Smooth muscle cell of the brain vasculature (primary cell): ENCODE measurements at places on chromosomes 2 and 18.
A peak's percentile ranks its signal among the peaks of the same experiment; 100 is the strongest.

- no peak for DNase-seq
Measured at GRCh38 chr2:236665572-236666118, 96.0 kb downstream of the ACKR3 start.

- DNase-seq, result no peak
Measured at GRCh38 chr2:78175645-78176044, 653.5 kb upstream of the LRRTM4 start.

- DNase-seq, result no peak
Measured at GRCh38 chr2:126244937-126245336, 411.0 kb upstream of the GYPC start.

- no peak for DNase-seq
Measured at GRCh38 chr18:10401930-10402329, 52.5 kb upstream of the APCDD1 start.

GRCh38 chr2:54471221-54471711 is 15.1 kb downstream of the SPTBN1 start:
- DNase-seq, result no peak

DNA sequence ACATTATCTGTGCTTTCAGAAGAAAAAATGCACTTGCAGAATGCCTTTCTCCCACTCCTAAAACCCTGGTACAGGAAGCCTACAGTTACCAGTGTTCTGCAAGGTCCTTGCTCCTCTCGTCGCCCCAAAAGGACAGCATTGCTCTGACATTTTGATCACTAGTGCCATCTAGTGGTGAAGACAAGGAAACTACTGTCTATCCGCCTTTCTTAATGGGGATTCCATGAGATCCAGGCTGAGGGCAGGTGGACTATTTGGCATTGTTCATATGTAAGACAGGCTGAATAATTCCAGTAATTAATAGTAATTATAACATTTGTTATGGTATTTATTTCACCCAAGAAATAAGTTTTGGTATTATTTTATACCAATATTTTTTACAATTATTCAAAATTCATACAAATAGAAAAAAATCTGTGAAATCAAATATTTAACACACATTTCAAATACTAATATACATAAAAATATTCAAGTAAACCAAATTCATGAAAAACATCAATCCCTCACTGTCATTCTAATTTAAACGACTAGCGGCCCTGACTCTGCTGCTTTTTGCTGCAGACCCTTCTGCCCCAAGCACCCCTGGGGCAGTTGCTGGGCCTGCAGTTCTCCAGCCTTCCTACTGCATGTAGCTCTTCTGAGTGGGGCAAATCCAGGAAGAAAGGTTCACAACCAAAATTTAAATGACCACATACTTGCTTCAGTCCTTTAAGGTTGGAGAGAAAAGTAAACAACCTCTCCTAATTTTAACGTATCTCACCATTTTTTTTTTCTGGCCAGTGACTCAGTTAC is 19.0 kb downstream of the TPGS2 start:
- DNase-seq, result peak; percentile 21

GRCh38 chr2:132566379-132566778 is 103.6 kb downstream of the LYPD1 start:
- no peak for DNase-seq
